Adrenal gland (tissue), 19 donors: ENCODE measurements at places on chromosomes 11 and 22.

- DNase-seq = no peak
Observed at GRCh38 chr11:100719362-100719761, 32.3 kb downstream of the ARHGAP42 start.

- DNase-seq = no peak
Observed at GRCh38 chr11:113106507-113106906, 145.3 kb downstream of the NCAM1 start.

GRCh38 chr22:44354288-44354687, 41.5 kb upstream of the SHISAL1 start:
- DNase-seq = peak; percentile 2

DNA sequence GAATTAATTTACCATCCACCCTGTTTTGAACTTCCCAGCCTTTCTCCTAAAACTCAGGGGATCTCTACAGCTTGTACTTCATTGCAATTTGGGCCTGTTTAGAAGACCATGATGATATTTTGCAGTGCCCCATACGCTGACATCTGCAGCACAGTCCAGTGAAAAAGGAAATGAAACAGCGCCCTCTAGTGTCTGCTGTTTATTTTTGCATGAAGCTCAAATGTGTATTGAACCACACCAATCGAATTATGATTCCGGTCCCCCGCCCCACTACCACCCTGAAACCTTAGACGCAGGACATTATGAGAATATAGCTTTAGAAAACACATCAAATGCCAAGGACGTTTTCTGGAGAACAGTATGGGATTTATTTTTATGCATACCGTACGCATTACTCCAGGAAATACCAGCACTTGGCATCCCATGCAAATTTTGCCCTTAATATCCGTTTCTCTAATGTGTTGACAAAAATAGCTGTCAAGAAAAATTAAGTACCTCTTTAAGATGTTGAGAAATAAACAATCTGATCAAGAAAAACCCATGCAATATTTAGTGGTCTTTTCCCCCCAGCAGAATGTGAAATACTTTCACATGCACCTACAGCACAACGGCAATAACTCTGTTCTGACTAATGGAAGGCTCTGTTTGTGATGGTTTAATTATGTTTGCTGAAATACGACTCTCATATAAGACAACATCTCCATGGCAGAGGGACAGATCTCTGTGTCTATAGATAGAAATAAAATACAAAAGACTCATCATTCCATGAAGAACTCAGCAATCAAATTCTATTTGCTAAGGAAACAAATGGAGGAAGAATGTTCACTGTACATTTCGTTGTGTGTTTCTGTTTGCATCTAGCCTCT, 93.9 kb downstream of the TECTA start:
- DNase-seq = peak; percentile 69

DNA sequence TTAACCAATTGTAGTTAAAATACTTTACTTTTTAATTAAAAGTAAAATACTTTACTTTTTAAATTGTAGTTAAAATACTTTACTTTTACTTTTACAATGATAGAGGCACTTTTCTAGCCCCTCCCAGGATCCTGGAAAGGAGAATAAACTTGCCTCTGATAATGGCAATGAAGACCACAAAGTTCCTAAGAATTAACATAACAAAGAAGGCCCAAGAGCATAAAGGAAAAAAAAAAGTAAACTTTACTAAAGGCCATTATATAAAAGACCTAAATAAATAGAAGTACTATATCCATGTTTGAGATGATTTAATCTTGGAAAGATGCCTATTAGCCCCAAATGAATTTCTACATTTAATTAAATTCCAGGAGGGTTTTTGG, 129.1 kb upstream of the THY1 start:
- no peak for DNase-seq

DNA sequence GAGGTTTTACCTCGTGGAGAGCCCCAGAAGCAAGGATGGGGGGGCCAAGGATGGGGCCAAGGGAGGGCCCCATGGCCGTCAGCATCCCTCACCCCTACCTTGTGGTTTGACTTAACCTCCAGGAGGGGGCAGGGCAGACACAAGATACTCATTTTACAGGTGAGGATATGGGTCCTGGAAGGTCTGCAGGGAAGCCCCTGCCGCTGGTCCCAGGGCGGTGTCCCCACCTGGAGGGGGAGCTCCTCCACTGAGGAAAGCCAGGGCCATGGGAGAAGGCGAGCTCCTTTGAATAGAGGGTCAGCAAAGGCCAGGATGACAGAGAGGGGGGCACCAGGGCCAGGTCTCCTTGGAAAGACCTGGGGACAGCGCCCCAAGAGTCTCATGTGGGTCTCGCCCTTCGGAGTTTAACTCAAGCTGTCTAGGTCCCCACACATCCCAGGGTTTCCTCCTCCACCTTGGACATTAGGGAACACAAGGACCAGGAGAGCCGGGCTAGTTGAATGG, 5.9 kb upstream of the ADORA2A start:
- no peak for DNase-seq

- no peak for DNase-seq
Observed at GRCh38 chr11:102633385-102634026, 8.4 kb upstream of the MMP20 start.

GRCh38 chr22:22684580-22685561, 40.5 kb downstream of the GGTLC2 start:
- DNase-seq = no peak

DNA sequence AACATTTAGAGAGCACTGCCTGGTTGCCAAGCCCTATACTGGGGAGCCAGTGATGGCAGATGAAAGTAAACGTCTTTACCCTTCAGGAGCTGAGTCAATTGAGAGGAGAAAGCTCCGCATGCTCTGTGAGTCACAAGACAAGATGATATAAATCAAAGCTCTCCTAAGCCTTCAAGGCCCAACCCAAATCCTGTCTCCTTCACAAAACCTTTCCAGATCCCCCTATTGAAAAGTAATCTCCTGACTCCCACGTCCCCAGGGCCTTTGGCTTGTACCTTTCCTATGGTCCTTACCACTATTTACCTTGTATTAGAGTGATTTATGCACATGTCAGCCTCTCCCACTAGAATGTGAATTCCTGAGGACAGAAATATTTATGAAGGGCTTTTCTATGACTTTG, 230.1 kb upstream of the TENM4 start:
- no peak for DNase-seq

DNA sequence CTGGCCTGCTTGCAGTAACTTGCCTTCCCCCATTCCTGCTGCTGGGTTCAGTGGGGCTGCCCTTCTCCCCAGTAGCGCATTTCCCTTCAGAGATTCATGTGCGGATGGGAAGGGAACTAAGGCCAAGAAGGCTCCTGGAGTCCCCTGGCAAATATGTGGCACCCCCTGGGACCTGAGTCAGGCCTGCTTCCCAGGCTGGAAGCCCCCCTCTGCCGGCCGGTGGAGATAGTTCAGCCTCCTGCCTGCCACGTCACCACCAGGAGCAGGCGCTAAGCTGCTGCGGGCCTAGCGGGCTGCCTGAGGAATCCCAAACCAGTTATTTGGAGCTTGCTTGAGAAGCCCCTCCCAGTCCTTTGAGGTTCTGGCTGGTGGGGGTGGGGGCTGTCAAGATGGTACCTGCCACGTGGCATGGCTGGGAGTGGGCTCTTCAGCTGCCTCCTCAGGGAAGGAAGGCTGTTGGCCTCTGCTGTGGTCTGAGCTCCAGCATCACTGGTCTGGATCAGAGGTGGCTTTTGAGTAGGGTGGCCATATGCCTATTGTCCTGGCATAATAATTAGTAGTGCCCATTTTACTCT, 2.0 kb downstream of the SERPINH1 start:
- DNase-seq = peak; percentile 85

DNA sequence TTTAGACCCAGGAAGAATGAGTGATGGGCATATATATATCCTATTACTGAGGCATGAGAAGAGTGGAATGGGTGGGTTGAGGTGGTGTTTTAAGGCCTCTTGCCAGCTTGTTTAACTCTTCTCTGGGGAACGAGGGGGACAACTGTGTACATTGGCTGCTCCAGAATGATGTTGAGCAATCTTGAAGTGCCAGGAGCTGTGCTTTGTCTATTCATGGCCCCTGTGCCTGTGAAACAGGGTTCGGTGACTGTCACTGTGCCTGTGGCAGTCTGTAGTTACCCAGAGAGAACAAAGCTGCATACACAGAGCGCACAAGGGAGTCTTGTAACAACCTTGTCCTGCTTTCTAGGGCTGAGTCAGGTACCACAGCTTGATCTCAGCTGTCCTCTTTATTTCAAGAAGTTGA, 11.7 kb downstream of the LIMK2 start:
- no peak for DNase-seq

GRCh38 chr11:27237643-27238042, 125.4 kb downstream of the CCDC34 start:
- DNase-seq = no peak

- DNase-seq = no peak
Observed at GRCh38 chr11:114379394-114380069, 20.8 kb downstream of the C11orf71 start.

- no peak for DNase-seq
Observed at GRCh38 chr11:131099746-131100145, 183.5 kb upstream of the SNX19 start.

DNA sequence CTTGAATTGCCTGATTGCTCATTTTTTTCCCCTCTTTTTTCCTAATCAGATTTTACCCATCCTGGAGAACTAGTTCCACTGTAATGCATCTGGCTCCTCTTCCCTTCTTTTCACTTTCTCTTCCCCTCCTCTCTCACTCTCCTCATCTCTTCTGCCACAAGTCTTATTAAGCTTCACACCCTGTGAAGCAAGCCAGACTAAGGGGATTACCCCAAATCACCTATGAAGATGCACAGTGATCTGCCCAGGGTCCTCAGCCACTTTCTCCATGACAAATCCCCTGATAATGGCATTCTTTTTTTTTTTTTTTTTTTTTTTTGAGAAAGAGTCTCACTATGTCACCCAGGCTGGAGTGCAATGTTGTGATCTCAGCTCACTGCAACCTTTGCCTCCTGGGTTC, 11.2 kb downstream of the UBASH3B start:
- DNase-seq = no peak

- no peak for DNase-seq
Observed at GRCh38 chr11:94862926-94863880, 95.0 kb downstream of the AMOTL1 start.

GRCh38 chr22:19040888-19041703, 81.1 kb downstream of the DGCR2 start:
- no peak for DNase-seq

GRCh38 chr11:88375927-88376470, 38.5 kb upstream of the CTSC start:
- no peak for DNase-seq

DNA sequence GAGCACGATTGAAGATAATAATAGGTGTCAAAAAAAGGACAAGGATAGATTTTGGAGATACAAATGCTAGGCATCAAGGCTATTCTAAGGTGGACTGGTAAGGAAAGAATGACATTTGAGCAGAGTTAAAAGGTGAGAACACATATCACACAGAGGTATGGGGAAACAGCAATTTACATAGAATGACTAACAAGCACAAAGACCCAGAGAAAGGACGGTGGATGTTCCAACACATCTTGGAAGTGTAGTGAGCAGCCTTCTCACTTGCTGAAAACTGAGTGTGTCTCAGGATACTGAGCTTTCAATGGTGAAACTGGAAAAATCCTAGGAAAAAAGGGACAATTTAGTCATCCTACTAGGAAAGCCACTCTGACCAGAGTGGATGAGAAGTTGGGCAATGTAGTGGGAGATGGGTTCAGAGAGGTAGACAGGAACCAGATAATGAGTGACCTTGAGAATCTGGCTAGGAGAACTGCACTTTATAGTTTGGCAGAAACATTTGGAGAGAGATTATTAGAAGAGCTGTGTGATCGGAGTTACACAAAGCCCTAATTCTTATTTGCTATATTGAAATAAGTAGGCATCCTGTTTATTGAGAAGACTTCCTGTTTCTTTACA, 706.0 kb downstream of the KCNA4 start:
- DNase-seq = no peak

DNA sequence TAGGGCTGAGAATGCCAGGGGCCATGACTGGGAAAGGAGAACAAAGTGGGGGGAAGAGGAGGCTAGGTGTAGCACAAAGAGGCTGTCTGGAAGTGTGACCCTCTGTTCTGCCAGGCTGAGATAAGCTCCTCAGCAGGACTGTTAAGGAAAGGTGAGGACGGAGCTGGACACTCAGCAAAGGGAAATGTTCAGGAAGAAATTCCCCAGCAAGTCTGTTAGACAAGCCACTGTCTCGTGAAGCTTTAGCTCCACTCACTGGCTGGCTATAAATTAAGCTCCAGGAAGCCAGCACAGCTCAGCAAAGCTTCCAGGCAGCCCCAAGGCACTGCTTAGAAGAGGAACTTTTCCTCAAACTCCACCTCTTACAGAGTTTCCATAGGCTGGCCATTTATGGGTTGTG, 181.2 kb upstream of the API5 start:
- peak; percentile 56 for DNase-seq

DNA sequence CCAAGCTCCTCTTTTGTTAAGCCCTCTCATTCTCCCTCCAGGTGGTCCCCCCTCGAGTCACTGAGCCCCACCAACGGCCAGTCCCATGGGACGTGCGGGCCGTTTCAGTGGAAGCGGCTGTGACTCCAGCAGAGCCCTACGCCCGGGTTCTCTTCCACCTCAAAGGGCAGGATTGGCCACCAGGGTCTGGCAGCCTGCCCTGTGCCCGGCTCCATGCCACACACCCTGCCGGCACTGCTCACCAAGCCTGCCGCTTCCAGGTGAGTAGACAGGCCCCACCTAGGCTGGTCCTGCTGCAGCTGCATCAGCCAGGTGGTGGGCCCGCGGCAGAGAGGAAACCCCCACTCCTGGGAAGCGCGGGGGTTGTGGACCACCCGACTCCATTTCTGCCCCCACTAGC, 3.3 kb downstream of the TMEM132A start:
- no peak for DNase-seq

DNA sequence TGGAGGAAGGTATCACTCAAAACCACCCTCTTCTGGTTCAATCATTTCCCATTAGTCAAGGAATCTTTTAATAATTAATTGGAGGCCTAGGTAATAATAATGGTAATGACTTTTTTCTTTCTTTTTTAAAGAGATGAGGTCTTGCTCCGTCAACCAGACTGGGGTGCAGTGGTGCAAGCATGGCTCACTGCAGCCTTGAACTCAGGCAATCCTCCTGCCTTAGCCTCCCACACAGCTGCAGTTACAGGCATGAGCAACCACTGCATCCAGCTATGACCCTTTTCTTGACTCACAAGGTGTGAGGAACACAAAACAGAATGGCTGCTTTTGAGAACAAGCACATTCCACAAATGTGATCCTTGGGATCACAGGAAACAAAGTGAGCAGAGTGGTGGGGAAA, 3.6 kb downstream of the POLDIP3 start:
- DNase-seq = no peak

DNA sequence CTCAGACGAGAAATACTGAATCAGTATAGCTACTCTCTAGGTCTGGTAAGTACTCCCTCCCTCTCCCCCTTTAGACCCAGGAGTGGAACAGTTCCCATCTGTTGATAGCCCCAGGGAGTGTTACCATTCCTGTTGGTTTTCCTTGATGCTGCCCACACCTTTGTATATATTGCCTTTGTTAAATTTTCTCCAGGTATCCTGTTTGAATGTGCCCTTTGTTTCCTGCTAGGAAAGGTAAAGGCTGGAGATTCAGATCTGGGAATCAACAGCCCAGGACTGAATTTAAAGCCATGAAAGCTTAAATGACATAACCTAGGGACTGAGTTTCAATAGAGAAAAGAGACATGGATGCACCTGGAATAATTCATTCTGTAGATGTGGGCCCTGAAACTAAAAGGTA, 68.3 kb downstream of the CCDC83 start:
- no peak for DNase-seq
